ENCODE measurements at places on chromosomes 5 and 9.

- DNase-seq, result no peak
These were observed 95.9 kb upstream of the TNC start for GRCh38 chr9:115213818-115214334.

DNA sequence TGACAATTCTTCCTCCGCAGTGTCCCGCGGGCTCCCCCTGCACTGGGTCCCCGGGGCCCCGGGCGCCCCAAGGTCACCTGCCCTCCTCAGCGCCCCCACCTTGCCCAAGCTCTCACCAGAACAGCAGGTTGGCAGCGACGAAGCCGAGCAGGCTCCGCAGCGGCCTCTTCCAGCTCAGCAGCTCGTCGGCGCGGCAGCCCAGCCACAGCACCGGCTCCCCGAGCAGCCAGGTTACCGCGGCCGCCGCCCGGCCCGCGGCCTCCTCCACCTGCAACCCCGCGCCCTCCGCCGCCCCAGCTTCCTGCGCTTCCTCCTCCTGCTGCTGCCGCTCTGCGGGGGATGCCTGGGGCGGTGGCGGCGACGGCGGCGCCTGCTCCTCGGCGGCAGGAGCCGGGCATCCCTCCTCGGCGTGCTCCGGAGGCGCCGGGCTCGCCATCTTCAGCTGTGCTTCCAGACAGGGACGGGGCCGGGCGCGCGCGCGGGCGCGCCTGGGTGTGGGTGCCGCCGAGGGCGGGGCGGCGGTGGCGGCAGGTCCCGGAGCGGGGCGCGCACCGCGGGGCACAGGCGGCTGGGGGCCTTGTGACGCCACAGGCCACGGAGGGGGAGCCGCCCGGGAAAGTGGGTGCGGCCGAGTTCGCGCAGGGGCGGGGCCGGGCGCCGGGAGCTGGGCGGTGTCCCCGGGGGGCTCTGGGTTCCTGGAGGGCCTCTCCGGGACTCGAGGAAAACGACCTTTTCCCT, at the start of gene RETREG1:
Gene RETREG1, minus strand, starts transcription at position 462 of the 738 bp plus-strand sequence. Its CDS starts 26 bp downstream, at position 436.
- DNase-seq, result peak; percentile 74

GRCh38 chr5:91266184-91266705, 116.9 kb downstream of the ARRDC3 start:
- DNase-seq, result no peak

- DNase-seq, result no peak
These were observed 45.5 kb downstream of the DROSHA start for GRCh38 chr5:31486441-31486840.

- no peak for DNase-seq
These were observed 5.8 kb upstream of the ZBTB43 start for GRCh38 chr9:126799034-126799433.

GRCh38 chr5:77569409-77569808, 69.1 kb downstream of the OTP start:
- no peak for DNase-seq

GRCh38 chr5:150301170-150301505, 1.6 kb downstream of the ARSI start:
- DNase-seq, result no peak

DNA sequence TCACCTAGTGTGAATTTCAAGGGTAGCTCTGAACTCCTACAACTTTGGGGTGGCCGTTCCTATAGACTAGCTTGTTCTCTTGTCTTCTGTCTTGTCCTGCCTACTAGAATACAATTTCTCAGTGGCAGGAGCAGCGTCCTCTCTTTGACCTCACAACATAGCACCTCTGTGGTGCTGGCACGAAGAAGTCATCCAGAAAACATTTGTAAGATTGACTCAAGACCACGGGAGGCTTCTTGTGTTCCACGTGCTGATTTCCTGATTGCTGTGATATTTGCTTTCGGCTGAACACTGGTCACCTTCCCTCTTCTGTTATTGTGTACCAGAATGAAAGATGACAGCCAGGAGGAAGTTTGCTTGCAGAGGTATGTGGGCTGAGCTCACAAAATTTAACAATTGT, 27.0 kb downstream of the SLC1A1 start:
- DNase-seq, result no peak

- no peak for DNase-seq
These were observed 123.9 kb downstream of the EHMT1 start for GRCh38 chr9:137742698-137743097.

- peak; percentile 24 for DNase-seq
These were observed 601.8 kb downstream of the CCDC171 start for GRCh38 chr9:16154521-16155078.

DNA sequence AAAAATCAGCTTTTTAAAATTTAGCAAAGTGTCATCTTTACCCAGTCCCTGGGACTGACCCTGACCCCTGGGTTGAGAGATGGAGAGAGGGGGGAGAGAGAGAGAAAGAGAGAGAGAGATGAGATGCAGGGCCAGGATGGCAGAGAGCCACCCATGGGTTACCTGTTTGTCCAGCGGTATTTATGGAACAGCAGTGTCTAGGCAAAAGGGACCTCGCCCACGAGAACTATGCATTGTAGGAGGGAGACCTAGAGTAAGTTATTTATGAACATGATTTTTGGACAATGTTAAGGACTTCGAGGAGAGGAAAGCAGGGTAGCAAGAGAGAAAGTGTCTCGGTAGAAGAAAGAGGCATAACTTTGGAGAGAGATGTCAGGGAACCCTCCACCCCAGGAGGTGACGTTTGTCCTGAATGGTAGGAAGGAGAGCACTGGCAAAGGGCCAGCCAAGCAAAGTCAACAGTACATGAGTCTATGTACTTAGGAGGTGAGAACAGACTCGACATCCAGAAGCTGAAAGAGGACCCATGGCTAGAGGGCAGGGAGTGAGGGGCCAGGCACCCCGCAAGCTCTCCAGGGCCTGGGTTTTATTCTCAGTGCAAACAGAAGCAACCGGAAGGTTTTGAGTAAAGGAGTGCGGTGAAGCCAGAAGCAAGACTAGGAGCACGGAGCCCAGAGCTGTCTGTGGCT, 30.5 kb upstream of the MSX2 start:
- no peak for DNase-seq

GRCh38 chr5:125006011-125006685, 259.7 kb upstream of the ZNF608 start:
- no peak for DNase-seq

- DNase-seq, result no peak
These were observed 2.7 kb downstream of the CD274 start for GRCh38 chr9:5453004-5453403.

- peak; percentile 66 for DNase-seq
These were observed 9.2 kb upstream of the GPRIN1 start for GRCh38 chr5:176619203-176619568.

- no peak for DNase-seq
These were observed 23.5 kb upstream of the ELAVL2 start for GRCh38 chr9:23849379-23850035.

DNA sequence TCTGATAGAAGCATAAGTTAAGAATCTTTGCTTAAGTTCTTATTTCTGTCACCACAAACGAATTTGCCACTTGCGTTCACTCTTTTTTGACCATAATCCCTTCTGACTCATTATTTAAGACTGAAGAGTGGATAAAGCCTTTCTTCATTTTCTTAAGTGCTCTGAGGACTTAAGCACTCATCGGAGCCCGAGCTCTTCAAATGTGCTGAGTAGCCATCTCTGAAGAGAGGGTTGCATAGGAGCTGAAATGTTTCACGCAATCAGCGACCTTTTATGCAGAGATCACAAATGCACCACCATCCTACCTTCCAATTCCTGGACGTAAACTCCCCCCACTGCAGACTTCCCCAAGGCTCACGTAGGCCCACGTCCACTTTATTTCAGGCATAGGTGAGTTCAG, 699.2 kb downstream of the IRX1 start:
- no peak for DNase-seq

GRCh38 chr5:33297760-33298216, 143.0 kb upstream of the TARS1 start:
- DNase-seq, result no peak

GRCh38 chr5:181223058-181223728, at the start of gene TRIM41:
TSS of gene TRIM41 (plus strand) at chr5:181223281. CDS start at chr5:181224000, 719 bp downstream.
- DNase-seq, result peak; percentile 95

GRCh38 chr9:92426501-92427145, 2.4 kb upstream of the OMD start:
- DNase-seq, result no peak

GRCh38 chr5:93596676-93597490, 13.9 kb downstream of the NR2F1 start:
- DNase-seq, result no peak

- DNase-seq, result no peak
These were observed 43.1 kb downstream of the CAMK2A start for GRCh38 chr5:150246429-150246828.

DNA sequence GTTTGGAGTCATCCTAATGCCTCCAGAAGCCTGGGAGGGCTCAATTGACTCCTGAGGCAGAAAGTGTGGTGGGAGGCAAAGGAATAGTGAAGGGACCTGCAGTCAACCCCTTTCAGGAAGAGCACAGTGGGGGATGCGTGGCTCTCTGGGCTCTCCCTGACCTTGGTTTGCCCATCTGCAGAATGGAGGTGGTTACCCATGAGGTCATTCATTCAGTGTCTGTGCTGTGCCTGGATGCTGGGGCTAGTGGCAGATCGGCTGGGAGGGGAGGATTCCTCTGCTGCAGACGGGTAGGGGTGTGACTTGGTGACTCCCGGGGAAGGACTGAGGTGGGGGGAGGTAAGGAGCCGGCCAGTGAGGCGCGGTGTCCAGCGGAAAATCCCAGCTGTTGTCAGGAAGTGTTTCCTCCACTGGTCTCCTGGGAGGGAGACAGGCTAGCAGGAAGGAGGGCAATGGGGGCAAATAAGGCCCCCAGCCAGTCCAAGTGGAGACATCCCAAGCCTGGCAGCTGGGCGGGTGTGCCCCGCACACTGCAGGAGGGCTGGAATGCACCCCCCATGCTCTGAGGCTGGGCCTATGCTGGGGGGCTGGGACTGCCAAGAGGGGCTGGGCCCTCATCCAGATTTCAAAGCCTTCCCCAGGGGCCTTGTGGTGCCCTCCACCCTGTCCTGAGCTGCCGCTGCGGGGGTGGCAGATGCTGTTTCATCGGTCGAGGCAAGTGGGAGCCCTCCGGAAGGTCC, 10.9 kb downstream of the CXXC5 start:
- no peak for DNase-seq

DNA sequence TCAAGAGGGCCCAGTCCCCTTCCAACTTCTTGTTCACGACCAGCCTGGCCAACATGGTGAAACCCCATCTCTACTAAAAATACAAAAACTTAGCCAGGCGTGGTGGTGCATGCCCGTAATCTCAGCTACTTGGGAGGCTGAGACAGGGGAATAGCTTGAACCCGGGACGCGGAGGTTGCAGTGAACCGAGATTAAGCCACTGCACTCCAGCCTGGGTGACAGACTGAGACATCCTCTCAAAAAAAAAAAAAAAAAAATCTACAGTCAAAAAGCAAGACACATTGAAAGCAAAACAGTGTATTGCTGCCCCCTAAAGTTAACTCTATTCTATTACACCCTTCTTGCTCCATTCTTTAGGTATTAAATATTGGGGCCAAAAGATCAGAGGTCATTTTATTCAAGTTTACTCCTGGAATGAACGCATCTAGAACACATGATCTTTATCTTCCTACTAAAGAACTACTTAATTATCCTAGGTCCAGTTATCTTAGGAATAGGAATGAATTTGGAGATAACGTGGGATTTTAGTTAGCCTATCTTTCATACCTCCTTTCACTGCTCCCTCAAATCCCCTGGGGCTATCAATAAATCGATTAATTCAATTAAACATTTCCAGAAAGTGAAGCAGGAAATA, 2.4 kb downstream of the ATG12 start:
- no peak for DNase-seq

DNA sequence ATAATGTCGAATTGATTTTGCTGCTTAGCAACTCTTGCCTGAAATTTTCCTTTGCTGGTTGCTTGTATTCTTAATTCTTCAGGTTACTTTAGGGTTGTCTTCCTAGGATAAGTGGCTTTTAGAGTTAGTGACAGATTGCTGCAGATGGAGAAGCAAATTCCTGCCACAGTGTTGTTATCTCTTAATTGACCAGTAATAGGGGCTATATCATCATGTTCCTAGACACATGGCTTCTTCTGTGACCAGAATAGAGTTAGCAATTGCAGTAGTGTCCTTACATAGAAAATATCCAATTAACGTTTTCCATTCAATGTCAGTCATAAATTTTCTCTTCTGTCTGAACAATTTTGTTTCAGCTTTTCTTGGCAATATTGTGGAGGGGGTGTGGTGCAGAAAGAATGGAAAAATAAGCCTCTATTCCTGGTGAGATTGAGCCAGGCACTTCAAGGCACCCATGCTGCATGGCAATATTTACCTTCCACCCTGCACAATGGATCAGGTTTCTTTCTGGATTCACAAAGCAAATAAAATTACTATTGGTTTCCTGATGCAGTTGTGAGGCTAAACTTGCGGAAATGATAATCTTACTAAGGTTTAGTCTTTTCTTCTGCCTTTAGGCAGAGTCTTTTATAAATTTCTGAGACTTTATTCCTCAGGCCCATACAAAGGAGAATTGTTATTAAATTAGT, 1481.5 kb downstream of the EFNA5 start:
- DNase-seq, result no peak

DNA sequence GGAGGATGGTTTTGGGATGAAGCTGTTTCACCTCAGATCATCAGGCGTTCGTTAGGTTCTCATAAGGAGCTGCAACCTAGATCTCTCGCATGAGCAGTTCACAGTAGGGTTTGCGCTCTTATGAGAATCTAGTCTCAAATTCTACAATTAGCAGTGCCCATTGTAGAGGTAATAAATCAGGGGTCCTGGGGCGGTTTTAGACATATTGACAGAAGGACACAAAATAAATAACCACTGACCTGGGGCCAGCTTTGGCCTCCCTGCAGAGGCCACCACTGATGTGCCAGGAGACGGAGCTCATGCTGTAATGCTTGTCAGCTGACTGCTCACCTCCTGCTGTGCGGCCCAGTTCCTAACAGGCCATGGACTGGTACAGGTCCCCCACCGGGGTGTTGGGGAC, 67.6 kb upstream of the SPATA31D4 start:
- no peak for DNase-seq

DNA sequence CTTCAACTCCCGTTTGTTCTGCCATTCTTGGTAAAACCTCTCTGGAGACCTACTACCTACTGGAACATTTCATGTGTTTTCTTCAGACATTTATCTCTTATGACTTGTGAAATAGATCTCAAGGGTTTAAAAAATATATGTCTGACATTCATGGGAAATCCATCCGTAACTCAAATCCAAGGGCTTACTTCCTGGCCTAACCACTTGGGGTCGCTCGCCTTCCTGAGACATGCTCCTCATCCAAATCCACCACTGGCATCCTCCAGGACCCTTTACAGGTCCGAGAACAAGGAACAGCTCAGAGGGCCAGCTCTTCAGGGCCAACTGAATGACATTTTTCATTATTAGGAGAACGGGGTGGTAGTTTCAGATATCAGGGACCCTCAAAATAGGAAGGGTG, 235.1 kb upstream of the TUT7 start:
- no peak for DNase-seq

GRCh38 chr5:3129252-3129651, 377.8 kb upstream of the IRX2 start:
- DNase-seq, result no peak

DNA sequence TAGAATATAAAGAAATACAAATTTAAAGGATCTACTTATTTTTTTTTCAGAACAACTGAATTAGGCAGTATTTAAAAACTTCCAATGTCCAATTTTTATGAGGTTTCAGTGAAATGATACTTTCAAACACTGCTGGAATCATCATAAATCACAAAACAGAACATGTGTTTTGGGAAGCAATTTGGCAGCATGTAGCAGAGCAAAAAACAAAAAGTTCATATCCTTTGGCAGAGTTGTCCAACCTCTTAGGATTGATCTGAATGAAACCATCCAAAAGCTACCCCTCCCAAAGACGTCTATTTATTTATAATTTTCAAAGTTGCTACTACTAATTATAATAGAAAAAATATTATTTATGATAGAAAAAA, 192.4 kb upstream of the PUM3 start:
- no peak for DNase-seq

- no peak for DNase-seq
These were observed 581.8 kb downstream of the TAF11L14 start for GRCh38 chr5:18216016-18216415.
